ENCODE measurements at places on chromosomes 16 and 17. TPM values are rescaled to one million over a fixed set of nuclear protein-coding genes. Genes with fewer than 3 reads are reported as not detected.

OR3A3 gene
- total RNA-seq: not detected

CCL2 gene
- 5.3 TPM for total RNA-seq

MLLT6 gene
- total RNA-seq: 35.5 TPM

GUCY2D gene
- total RNA-seq: not detected

MLKL gene
- not detected for total RNA-seq
